ENCODE measurements at places on chromosomes 4 and X. TPM values are rescaled to one million over a fixed set of nuclear protein-coding genes. Genes with fewer than 3 reads are reported as not detected.

Gene DYNLT3
- total RNA-seq: 14.7 TPM

Gene APLN
- total RNA-seq: not detected

- no peaks in the 10 kb centered on the region for H3K4me1 ChIP-seq
- H3K36me3 ChIP-seq: no peaks in the 10 kb centered on the region
- H3K27me3 ChIP-seq: no peaks in the 10 kb centered on the region
- DNase-seq: no peak
These were observed 48.1 kb upstream of the TSPAN7 start for GRCh38 chrX:38513112-38513742.

GRCh38 chr4:131427000-131427399, 1722.1 kb upstream of the PCDH10 start:
- H3K4me3 ChIP-seq: no peak overlapping the region
- H3K36me3 ChIP-seq: no peaks in the 10 kb centered on the region
- no peak overlapping the region for H3K27ac ChIP-seq

DNA sequence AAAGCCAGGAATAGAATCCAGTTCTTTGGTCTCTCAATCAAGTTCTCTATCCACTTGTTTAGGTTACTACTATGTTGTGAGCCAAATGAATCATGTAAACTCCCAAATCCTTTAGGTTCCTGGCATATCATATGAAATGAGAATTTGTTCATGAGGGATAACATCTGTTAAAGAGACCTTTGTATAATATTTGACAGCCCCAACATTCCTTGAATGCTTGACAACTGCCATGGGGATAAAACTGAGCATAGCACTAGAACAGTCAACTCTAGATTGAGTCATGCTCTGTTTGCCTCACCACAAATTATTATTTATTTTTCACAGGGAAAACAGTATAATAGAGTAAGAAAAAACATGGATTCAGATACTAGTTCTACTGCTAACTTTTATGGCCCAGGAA, 93.3 kb downstream of the NAA11 start:
- no peak overlapping the region for H3K27ac ChIP-seq
- no peaks in the 10 kb centered on the region for H3K27me3 ChIP-seq
- no peak overlapping the region for H3K4me3 ChIP-seq
- DNase-seq: no peak

DNA sequence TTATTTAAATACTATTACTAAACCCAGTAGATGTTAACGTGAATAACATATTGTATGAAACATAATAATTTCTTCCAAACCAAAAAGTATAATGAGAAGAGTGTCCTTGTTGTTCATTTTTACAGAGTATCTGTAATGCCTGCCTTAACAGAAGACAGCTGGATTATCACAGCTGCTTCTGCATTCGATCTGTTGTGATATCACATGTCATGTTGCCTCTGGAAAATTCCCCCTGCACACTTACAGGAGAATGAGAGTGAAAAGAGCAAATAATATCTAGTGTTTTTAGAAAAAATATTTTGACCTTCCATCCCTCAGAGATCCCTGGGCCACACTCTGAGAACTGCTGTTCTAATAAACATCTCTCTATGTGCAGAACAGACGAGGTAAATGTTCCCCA, 240.1 kb upstream of the NOCT start:
- no peaks in the 10 kb centered on the region for H3K4me1 ChIP-seq
- no peaks in the 10 kb centered on the region for H3K27me3 ChIP-seq
- H3K36me3 ChIP-seq: no peaks in the 10 kb centered on the region
- H3K4me3 ChIP-seq: no peak overlapping the region
- DNase-seq: no peak
- no peak overlapping the region for H3K27ac ChIP-seq
